Ovary (tissue), 10 donors: ENCODE measurements at places on chromosomes 7 and 10.

- peak; percentile 64 for DNase-seq
Measured at GRCh38 chr10:29714096-29714874, 79.5 kb upstream of the SVIL start.

DNA sequence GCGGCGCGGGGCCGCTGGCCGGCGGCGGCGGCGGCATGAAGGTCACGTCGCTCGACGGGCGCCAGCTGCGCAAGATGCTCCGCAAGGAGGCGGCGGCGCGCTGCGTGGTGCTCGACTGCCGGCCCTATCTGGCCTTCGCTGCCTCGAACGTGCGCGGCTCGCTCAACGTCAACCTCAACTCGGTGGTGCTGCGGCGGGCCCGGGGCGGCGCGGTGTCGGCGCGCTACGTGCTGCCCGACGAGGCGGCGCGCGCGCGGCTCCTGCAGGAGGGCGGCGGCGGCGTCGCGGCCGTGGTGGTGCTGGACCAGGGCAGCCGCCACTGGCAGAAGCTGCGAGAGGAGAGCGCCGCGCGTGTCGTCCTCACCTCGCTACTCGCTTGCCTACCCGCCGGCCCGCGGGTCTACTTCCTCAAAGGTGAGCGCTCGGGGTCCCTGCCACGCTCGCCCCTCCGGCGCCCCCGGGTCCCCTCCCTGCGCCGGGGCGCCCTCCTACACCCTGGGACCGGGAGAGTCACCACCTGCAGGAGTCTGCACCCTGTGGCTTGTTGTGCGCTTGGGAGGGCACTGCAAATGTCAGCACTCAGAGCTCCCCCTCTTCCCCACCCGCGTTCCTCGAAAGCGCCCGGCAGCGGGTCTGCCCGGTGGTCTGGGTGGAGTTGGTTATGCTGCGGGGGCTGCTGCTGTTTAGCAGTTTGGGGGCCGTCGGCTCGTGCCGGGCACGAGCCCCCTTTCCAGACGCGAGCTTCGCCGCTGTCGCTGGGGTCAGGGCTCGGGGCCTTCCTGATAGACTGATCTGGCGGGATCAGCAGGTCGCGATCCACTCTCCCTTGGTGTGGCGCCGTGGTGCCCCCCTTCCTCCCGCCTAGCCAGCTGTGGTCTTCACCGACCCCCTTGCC, 627 bp downstream of the DUSP5 start:
- DNase-seq, result peak; percentile 48

GRCh38 chr7:46848944-46849343, 733.0 kb downstream of the TNS3 start:
- DNase-seq, result no peak

DNA sequence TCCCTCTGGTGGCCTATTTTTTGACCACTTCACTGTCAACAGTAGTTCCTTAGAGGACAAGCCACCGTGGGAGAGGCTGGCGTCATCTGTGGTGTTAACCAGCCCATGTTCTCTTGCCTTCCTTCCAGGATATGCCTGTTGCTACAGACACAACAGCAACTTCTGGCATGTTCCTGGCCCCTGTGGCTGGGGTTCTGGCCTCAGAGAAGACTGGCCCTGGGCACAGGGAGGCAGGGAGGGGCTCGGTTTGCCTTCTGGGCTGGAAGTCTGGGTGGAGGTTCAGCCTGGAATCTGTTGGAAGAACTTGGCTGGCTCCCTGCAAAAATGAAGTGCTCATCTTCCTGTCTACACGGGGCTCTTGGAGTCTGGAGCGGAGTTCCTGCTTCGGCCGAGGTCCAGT, 25.7 kb downstream of the GOLGA7B start:
- no peak for DNase-seq

DNA sequence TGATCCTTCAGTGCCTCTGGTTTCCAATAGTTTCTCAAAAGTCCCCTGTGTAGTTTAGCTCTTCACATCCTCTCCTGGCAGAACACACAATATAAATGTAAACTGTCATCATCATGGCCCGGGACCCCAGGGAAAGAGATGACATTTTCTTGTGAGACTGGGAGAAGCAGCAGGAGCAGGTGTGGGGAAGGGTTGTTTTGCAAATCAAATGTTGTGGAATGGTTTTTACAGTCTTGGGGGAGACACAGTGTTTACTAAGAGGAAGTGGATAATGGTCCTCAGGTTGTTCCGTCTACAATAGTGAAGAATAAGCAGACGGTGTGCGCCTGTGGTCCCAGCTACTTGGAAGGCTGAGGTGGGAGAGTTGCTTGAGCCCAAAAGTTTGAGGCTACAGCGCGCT, 159.1 kb downstream of the SEC23IP start:
- no peak for DNase-seq

DNA sequence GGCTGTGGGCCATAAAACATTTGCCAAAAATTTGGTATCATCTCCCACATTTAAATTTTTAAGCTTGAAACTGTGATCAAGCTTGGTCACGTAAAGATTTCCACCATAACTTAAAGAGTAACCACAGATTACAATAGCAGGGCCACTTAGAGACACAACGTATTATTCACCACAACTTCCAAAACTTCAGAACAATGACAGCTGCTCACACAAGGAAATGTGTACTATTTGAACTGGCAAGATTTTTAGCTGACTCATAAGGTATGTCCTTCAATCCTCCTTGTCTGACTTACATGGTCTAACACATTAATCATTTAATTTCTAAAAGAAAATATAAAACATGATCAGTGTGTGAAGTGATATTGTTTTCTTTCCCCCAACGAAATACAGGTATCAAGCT, 234.5 kb downstream of the PARD3 start:
- no peak for DNase-seq

- no peak for DNase-seq
Measured at GRCh38 chr7:96636979-96637378, 72.7 kb downstream of the SEM1 start.

GRCh38 chr10:50988792-50989191, 85.5 kb upstream of the PRKG1 start:
- DNase-seq, result no peak

- no peak for DNase-seq
Measured at GRCh38 chr7:7867846-7868571, 100.6 kb upstream of the GLCCI1 start.

- no peak for DNase-seq
Measured at GRCh38 chr7:47799524-47799923, 148.7 kb downstream of the PKD1L1 start.

GRCh38 chr7:40490603-40490924, 355.8 kb downstream of the SUGCT start:
- no peak for DNase-seq

DNA sequence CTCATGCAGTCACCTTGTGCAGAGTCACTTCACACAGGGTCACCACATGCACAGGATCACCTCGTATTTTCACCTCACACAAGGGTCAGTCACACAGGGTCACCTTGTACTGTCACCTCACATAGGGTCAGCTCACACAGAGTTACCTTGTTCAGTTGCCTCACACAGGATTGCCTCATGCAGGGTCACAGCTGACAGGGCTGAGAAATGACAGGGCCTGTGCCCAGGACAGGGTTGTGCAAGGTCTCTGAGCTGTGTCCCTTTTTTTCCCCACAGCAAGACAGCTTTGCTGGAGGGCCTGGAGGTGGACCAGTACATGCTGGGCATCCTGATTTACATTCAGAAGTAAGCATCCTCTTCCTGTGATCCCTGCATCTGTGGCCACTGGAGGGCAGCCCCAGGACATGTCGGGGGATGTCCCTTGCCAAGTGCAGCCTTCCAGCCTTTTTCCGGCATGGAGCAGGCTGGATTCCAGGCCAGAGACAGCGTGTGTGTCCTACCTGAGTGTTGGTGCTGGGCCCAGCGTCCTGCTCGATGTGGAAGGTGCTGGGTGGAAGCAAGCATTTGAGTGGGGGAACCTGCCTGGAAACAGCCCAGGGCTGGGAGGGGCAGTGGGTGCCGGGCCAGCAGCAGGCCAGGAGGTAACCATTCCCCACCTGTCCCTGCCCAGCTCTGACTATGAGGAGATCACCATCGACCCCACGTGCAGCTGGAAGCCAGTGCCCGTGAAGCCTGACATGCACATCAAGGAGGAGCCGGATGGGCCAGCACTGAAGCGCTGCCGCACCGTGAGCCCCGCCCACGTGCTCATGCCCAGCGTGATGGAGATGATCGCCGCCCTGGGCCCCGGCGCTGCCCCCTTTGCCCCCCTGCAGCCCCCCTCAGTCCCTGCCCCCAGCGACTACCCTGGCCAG, 16.3 kb downstream of the ZMIZ2 start:
- no peak for DNase-seq

DNA sequence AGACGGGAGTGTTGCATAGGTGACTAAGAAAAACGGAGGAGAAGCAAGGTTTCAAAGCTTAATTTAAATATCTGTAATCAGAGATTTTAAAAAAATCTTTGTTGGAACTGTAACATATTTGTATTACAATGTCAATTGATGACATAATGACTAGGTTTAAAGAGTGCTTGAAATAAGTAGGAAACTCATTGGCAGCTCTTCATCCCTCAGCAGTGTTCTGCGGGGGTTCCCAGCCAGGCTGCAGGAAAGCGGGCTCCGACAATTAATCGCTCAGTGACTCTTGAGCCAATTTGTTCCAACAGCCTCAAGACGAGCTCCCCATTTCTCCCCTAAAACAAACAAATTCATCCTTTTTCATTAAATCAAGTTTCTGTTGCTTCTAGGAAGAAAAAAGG, 22.6 kb downstream of the CPXM2 start:
- DNase-seq, result no peak

- no peak for DNase-seq
Measured at GRCh38 chr7:3245721-3246120, 55.3 kb upstream of the SDK1 start.

- DNase-seq, result no peak
Measured at GRCh38 chr10:43845121-43845520, 196.4 kb upstream of the ZNF32 start.

DNA sequence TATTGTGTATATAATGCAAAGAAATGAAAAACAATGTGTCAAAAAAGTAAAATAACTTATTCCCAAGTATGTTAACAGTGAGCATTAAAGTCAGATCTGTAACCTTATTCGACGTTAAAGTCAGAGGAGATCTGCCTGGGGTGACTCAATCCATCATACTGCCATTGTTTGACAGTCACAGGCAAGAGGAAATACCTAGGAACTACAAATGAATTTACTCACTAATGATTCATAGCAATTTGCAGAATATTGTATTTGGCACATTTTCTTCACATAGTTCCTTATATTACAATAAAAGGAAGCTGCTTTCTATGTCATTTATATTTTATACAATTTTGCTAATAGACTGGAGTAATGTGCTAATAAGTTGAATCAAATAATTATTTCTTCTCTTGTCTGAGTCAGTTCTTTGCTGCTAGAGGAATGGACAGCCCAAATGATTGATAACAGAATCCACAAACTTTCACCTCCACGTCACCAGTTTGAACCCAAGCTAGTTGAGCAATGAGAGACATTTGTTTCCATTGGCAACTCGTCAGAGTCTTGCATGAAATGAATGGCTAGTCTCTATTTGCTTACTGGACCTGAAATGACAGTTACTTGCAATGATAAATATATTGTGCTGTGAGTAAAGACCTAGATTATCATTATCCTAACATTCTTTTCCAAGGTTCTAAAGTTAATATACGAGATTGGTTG, 48.5 kb upstream of the TMEM106B start:
- DNase-seq, result no peak

DNA sequence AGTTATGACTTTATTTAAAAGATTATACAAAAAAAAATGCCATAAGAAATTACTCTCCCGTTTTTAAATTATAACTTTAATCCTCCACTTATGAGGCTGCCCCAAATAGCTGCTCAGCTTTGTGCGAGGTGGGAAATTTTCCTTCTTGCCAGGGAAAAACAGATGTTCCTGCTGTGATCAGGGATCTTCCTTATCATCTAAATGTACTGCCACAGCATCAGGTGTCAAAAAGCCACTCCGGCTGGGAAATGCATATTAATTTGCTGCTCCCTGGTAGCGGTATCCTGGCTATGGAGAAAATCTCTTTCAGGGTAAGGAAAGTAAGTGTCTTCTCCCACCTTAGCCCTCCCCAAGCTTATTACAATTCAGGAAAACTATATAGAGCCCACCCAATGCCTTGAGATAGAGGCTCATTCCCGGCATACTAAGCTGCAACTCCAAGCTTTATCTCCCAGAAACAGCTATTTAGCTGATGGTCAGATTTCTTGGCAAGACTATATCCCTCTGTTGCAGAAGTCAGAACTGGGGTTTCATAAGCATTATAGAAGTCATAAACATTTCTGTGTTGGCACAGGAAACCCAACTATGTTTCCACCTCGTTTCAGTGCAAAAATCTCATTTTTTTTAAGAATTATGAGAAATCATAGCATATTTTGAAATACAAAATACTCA, 360.4 kb downstream of the PARD3 start:
- no peak for DNase-seq

DNA sequence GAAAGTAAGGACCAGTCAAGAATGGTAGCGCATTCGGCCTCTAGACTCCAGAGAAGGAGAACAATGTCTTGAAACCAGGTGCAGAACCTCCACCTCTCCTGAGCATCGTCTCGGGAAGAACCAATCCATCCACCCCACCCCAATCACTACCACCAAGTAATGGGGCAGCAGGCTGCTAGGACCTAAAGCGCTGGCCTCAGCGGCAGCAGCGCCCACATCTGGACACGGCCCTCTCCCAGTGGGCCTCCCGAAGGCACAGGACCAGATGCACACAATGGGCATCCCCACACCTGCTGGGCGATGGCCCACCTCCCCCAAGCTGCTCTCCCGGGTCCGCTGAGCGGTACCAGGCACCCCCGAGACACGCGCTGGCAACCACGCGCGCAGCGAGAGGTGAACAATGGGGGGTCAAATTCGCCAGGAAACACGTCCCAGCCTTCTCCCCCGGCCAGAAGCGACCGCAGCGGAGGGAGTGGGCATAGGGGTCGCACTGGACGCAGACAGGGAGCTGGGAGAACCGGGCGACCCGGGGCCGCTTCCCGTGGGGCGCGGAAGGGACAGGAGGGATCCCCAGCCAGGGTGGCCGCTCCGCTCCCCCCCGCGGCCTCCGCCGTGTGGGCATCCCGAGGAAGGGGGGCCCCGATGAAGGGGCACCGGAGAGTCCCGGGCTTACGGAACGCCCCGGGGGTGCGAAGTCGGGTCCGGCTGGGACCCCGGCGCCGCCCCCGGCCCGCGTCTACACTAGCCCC, 506 bp downstream of the CTTNBP2 start:
- DNase-seq, result peak; percentile 28

- no peak for DNase-seq
Measured at GRCh38 chr7:156732091-156732625, 91.6 kb downstream of the RNF32 start.

GRCh38 chr7:23431702-23432199, 38.5 kb downstream of the IGF2BP3 start:
- no peak for DNase-seq

DNA sequence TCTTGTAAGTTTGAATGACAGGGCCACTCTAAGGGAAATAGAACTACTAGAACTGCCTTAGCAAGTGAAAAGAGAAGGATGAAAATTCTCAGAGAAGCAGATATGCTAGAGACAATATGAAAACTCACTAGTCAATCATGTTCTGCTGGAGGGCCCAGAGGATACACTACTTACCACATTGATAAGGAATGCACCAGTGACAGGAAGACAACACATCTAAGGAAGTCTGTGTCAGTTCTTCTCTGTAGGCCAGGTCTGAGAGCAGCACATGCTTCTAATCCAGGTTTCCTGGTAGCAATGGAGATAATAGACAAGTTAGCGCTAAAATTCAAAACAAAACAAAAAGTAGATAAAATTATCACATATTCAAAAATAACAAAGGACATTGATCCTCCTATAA, 235.2 kb upstream of the AKR1E2 start:
- DNase-seq, result no peak

- no peak for DNase-seq
Measured at GRCh38 chr7:79176859-79177477, 276.5 kb downstream of the MAGI2 start.
